ENCODE measurements at places on chromosomes 12 and 14.

DNA sequence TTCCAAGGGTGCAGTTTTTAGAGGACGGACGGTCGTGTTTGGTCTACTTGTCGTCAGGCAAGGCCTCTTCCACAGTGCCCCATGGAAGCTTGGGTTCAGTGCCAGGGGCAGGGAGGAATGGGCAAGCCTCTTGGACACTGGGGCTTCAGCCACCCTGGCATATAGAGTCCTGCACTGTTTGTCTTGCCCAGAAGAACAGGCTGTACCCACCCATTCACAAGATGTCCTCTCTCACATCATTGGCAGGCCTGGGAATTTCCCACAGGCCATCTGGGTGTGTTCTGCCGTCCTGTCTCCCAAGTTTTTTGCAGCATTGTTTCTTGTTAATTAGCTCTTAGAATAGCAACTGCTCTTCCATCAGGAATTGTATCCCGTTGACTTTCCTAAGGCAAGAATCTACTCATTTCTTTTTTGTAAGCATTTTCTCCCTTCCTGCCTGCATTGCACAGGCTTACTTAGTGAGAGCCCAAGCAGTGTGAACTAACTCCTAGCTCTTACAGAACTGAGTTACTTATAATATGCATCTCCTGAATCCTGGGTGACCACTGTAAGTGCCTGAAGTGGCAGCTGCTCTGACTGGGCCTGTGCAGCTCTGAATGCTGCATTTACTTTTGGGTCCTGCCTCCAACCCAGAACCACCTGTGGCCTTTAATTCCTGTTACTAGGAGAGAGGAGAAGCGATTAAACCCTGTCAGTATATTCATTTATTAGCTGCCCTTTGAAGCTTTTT lies 149.4 kb upstream of the HIF1A start:
- DNase-seq: no peak

DNA sequence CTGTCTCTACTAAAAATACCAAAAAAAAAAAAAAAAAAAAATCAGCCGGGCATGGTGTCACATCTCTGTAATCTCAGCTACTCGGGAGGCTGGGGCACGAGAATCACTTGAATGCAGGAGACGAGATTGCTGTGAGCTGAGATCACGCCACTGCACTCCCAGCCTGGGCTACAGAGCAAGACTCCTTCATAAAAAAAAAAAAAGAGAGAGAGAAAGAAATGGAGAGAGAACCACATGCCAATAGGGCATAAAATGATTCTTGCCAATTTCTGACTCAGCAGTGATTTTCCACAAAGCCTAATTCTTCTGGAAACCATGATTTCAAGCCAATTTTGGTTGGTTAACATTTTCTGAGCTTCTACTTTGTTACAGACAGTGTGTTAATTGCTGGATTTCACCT lies 250.4 kb upstream of the SEL1L start:
- DNase-seq: no peak

DNA sequence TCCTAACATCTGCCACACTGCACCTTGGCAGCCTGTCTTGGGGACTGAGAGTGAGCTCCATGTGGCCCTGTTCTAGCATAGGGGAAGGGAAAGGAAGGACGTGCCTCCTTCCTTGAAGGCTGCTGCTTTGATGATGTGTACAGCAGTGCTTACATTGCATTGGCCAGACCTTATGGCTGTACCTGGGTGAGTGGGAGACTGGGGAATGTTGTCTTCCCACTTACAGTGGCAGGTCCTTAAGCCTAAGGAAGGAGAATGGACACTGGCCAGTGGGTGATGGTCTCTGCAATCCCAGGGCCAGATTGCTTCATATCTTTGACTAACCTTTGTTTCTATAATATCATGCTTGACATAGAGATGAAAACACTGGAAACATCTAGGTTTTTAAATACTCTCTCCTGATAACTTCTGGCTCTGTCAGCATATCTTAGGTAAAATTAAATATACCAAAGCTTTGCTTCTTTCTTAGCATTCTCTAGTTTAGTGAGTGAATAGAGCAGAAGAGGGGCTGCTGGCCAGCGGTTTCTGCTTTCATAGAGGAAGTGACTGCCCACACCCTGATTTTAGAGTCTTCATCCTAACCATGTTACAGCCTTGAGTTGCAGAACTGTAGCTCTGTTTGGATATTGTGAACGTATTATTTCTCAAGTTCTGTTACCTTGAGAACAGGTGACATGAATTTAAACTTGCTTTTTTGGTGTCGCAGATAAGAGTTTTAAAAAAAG lies 27.2 kb downstream of the KLC1 start:
- DNase-seq: no peak

GRCh38 chr12:62191491-62192179 lies 68.6 kb upstream of the USP15 start:
- DNase-seq: no peak

GRCh38 chr12:12890543-12891079 lies 751 bp upstream of the GPRC5A start:
- DNase-seq: peak; percentile 7

GRCh38 chr12:22082190-22082701 lies 36.2 kb downstream of the CMAS start:
- DNase-seq: no peak

- DNase-seq: no peak
Observed at GRCh38 chr14:83483063-83483462, 1949.4 kb upstream of the SEL1L start.

- DNase-seq: no peak
Observed at GRCh38 chr14:81571437-81571836, 37.8 kb upstream of the SEL1L start.

- peak; percentile 33 for DNase-seq
Observed at GRCh38 chr14:99982537-99983250, 82.5 kb upstream of the EVL start.

DNA sequence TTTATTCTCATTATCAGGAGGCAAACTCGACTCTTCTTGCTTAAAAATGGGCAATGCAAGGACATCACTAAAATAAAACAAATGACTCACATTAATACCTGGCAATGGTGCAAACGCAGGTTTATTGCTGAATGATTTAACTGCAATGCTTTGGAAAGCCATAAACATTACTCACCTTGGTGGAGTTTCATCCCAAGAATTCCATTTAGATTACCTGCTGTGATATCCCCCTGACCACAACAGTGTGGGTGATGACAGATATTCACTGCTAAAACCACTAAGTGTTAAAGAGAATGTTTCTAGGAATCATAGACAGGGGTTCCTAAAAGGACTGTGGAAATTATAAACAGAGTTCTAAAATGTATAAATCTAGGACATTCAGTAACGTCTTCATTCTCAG lies 35.3 kb upstream of the CSRNP2 start:
- no peak for DNase-seq

GRCh38 chr12:85849344-85849743 lies 13.1 kb upstream of the RASSF9 start:
- DNase-seq: no peak

GRCh38 chr12:40691913-40692764 lies at the start of gene CNTN1:
Gene CNTN1 (plus strand): TSS chr12:40692439.
- DNase-seq: no peak

GRCh38 chr12:106089935-106090334 lies 48.8 kb downstream of the NUAK1 start:
- no peak for DNase-seq

- no peak for DNase-seq
Observed at GRCh38 chr12:84290168-84290567, 622.4 kb downstream of the SLC6A15 start.

GRCh38 chr14:82779301-82779700 lies 1245.6 kb upstream of the SEL1L start:
- no peak for DNase-seq

DNA sequence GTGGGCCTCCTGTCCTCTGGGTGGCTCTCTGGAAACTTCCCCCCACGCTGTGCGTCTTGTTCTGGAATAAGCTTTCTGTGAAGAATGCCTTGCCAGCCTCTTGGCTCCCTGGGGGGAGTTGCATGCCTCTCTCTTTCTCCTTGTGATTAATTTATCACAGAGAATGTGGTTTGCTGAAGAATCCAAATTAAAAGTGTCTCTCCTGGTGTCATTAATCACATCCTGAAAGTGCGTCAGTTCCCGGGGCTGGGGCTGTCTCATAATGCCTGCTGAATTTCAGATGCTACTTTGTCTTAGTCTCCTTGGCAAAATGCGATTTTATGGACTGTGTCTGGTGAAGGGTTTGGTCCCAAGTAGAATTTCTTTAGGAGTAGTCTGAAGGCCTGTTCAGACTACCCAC lies 787.7 kb upstream of the TMEM132C start:
- DNase-seq: no peak

DNA sequence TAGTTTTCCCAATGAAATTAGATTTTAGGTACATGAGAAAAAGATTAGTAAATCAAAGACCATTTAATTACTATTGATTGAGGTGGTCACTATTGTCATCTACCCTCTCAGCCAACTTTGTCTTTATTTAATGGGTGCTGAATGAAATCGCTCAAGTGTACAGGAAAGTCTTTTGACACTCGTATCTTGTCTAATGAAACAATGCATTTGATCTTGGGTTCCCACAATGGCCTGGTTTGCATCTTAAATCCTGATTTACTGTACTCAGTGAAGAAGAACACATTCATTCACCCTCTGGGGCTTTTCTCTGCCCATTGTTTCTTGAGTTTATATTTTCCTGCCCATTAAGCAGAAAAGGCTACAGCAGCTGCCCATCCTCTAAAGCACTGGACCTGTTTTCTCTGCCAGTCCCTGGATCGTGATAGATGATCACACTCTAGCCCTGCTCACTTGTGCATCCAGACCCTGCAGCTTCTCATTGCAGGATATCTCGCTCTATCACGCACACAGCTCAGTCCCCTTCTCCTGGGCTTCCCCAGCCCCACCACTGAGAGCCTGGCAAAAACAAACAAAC lies 1369.3 kb downstream of the AACS start:
- DNase-seq: no peak

DNA sequence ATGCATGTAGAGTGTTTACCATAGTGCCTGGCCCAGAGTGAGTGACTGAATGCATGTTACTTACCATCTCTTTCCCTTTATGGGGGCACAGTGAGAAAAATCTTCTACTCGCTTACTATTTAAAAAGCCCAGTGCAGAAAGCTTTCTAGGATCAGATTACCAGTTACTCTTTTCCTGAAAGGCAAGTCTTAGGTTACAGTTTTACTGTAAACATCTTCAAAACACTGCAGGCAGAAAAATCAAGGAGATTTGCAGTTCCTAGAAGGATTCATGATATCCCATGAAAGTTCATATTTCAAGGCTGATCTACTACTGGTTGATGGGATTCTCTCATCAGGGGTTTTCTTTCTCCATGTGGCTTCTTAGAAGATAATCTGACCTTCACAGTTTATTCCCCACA lies 29.3 kb upstream of the DAAM1 start:
- DNase-seq: no peak

GRCh38 chr14:98955036-98955740 lies 316.8 kb downstream of the BCL11B start:
- DNase-seq: no peak
